ENCODE measurements at places on chromosomes 2 and 18.

DNA sequence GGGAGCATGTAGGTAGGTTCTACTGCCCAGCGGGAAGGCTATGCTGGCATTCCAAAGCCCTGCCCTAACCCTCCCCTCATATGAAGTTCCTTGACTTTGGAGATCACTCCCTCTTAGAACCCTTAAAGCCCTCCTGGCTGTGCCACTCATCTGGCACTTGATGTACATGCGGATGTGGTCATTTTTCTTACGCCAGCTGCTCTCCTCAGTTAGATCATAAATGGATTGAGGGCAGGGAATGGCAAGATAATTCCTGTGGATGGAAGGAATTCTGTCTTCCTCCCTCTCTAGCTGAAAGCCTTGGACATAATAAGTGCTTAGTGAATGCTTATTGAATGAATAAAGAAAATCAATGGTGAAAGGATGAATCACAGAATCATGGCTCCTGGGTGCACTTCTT, 51.6 kb downstream of the SLC4A3 start:
- no peak for DNase-seq

DNA sequence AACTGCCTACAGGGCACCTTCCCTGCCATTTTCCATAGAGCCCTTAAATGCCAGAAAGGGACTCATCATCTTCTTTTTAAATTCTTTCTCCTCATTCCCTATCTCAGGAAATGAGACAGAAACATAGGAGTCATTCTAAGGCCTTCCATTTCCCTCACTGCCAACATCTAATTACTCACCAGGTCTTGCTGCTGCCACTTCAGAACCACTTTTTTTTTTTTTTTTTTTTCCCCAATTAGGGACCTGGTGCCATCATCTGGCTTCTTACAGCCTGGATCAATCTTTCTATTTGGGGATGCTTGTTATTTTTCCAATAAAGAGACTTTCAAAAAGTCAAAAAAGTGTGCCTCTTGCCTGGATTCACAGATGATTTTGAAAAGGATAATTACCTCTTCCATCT, 373.4 kb downstream of the LPIN1 start:
- DNase-seq = no peak

DNA sequence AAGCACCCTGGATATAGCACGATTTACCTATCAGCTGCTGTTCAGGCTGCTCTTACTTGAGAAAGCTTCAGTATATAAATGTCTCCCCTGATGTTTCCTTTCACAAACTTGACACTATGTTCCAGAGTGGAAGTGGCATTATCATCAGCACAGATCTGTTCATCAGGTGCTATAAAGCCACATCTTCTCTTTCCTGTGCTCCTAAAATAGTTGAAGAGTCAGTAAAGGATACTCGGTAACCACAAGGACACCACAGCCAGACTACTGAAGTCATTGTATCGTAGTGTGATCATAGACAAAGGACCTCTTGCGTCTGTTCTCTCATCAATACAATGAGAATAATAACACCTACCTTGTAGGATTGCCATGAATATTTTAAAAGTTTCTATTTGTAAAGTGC, 841.0 kb upstream of the CELF4 start:
- DNase-seq = no peak

DNA sequence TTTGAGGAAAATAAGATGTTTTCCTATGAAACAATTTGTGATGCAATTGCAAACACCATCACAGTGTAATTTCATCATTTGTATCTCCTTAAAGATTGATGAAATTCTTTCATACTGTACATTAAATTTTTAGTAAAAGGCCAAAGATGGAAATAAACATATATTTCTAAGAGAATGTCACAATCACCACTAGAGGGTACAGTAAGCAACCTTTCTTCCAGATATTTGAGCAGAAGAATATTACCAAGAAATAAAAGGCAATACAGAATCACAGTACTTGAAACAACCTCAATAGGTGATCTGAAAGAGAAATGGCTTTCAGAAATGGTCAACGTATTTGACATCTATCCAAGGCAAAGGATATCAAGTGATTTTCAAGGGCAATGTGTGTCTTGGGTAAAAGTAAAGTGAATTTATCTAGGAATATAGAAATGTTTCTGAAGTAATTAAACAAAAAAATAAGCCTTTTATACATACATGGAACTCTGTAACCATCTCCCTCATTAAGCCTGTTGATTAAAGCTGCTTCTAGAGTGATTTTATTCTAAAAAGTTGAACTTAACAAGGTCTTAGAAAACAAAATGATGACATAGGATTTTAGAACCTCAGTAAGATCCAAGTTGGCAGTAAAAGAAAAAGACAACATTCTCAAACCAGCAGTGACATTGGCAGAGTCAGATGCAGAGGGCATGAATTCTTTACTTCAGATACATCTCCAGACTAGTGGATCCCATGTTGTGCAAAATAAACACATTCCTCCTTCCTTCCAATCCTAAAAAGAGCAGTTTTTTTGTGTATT, 90.3 kb upstream of the SESTD1 start:
- no peak for DNase-seq

DNA sequence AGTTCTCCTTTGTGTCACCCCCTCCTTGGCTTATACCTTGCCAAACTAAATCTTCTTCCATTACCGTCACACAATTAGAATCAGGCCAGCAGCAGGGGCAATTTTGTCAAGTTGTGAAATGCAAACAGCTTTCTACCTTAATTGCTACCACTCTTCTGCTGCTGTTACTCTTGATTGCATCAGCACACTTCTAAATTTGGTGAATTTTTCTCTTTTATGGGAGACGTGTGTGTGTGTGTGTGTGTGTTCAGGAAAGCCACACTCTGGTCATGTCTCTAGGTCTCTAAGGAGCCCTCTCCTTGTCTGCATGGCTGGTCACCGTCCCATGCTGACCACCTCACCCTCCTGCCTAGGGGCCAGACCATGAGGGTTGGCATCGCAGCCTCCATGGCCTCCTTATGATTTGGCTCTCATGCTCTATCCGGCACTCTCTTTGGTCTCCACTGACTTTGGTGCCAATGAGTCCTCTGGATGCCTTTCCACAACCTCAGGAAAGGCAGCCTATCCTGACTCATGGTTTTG, 87.7 kb downstream of the GATA6 start:
- no peak for DNase-seq

GRCh38 chr2:233235977-233236376, 15.5 kb upstream of the ATG16L1 start:
- DNase-seq = no peak

- DNase-seq = no peak
These were observed 1142.1 kb downstream of the DPP10 start for GRCh38 chr2:115584507-115584906.

Data from NCI-H446 (cell line).